ENCODE measurements at places on chromosomes 3 and 15.

DNA sequence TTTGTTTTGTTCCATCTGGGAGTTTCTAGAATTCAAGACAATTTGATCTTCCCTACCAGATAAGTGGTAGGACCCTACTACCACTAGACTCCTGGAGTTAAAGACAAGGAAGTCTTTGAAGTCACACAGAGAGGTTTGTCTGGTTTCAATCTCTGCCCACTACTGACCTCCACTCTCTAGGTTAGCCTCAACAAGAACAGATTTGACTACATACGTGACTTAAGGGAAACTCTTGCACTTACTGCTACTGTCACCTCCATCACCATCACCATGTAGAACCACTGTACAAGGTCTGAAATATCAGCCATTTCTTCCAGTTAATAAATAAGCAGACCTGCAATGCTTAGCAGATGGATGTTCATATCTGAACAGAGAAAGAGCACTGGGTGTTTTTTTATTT lies 148.3 kb upstream of the ARHGEF26 start:
- no peak for DNase-seq

GRCh38 chr3:133393691-133394474 lies 6.0 kb upstream of the BFSP2 start:
- DNase-seq, result no peak

DNA sequence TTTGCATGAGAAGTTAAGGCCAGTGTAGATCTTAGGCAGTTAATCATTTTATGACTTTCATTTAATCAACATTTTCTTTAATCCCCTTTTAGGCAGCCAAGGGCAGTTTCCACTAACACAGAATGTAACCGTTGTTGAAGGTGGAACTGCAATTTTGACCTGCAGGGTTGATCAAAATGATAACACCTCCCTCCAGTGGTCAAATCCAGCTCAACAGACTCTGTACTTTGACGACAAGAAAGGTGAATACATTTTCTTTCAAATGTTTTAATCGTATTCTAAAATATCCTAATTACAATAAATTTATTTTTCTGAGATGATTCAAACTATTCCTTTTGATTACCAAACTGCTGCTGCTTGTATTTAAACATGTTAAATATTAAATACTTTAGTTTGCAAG lies 843.2 kb downstream of the CADM2 start:
- DNase-seq, result no peak

GRCh38 chr3:134517791-134518190 lies 31.9 kb downstream of the CEP63 start:
- DNase-seq, result no peak

GRCh38 chr15:63160638-63161037 lies 3.4 kb upstream of the RPS27L start:
- DNase-seq, result no peak

DNA sequence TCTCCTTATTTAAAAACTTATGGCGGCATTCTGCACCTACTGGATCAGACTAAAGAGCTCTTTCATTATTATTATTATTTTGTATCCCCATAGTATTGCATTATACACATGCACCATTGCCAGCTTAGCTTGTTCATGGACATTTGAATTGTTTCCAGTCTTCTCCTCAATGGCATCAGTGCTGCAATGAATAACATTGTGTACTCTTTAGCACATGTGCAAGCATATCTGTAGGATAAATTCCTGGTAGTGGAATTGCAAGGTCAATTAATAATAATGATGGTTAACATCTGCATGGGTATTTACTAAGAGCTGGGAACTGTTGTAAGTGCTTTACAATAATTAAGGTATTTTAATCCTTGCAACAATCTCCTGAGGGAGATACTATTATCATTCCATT lies 52.0 kb downstream of the AMOTL2 start:
- no peak for DNase-seq

DNA sequence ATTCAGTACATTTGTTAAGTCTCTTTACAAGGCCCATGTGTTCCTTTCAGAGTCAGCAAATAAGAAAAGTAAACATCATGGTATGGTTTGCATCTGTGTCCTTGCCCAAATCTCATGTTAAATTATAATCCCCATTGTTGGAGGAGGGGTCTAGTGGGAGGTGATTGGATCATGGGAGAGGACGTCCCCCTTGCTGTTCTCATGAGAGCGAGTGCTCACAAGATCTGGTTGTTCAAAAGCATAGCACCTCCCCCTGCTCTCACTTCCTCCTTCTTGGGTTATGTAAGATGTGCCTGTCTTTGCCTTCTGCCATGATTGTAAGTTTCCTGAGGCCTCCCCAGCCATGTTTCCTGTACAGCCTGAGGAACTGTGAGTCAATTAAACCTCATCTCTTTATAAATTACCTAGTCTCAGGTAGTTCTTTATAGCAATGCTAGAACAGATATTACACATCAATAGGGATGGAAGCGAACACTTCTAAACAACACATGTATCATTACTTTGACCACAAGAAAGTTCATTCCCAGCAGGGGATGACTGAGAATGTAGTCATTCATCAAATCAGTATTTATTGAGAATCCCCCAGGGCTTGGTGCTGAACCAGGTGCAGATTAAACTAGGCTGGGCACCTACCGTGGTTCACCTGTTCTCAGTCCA lies 4.1 kb downstream of the EFCAB12 start:
- DNase-seq, result no peak

DNA sequence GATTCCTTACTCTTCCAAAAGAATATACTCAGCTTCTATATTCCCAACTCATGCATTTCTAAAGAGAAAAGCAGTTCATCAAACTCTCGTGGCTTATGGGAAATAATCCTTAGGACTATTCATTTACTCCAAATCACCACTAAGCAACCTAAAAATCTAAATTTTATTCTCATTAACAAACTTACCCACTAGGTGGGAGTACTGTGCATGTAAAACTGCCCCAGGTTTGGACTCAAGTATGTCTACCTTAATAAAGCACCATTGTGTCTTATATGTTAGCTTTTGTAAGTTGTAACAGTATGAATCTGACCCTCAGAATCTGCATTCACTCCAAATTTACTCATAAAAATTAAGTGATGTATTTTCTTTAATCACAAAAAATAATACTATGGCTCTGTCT lies 25.3 kb downstream of the RAD18 start:
- DNase-seq, result no peak

DNA sequence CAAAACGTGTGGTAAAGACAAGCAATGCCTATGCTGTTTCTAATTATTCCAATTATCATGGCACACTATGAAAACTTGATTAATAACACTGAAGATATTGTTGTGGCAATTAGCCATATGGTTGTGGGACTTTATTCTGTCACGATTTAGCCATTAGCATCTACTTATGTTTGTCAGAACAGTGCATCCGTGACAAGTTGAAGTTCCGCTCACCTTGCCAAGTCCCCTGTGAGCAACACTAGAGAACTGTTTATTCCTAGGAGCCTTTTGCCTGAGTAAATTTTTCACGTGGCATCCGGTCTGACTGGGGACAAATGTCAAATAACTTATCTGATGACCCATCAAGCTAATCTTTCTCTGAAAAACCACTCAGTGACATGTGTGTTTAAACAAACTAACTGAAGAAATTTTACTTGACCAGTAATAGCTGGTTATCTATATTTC lies 403.3 kb downstream of the TBC1D5 start:
- DNase-seq, result no peak

- no peak for DNase-seq
Measured at GRCh38 chr3:53144862-53145712, 14.9 kb upstream of the RFT1 start.

GRCh38 chr3:30596152-30596551 lies 10.2 kb upstream of the TGFBR2 start:
- no peak for DNase-seq

- DNase-seq, result no peak
Measured at GRCh38 chr15:38748710-38749109, 184.1 kb upstream of the RASGRP1 start.

DNA sequence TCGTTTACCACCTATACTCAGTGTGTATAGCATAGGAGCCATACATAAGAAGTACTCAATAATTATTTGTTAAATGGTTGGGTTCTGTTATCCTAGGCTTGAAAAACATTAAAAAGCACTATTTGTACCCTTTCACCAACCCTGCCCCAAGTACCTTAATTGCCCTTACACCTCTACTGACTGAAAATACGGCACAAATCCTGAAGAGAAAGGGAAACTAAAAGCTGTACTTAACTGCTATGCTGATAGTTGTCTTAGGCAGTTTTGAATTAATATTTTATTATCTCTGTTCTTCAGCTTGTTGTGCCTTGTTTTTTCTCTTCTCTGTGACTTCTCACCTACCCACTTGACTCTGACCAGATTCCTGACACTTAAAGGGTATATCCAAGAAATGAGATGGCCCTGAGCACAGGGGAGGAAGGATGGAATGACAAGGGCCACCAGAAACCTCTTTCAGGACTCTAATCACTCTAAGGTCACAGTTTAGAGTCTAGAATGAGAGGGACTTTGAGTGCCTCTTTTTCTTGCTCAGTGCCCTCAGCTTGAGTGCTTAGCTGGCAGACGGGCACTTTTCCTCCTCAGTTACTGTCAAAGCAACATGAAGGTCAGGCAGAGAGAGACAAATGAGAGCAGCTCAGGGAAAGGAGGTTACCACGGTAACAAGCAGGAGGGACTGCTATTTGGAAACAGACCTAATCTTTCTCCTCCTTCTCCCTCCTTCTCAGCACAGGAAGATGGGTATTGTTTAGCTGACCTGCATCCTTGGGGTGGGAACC lies 136.5 kb downstream of the ZNF609 start:
- DNase-seq, result no peak

DNA sequence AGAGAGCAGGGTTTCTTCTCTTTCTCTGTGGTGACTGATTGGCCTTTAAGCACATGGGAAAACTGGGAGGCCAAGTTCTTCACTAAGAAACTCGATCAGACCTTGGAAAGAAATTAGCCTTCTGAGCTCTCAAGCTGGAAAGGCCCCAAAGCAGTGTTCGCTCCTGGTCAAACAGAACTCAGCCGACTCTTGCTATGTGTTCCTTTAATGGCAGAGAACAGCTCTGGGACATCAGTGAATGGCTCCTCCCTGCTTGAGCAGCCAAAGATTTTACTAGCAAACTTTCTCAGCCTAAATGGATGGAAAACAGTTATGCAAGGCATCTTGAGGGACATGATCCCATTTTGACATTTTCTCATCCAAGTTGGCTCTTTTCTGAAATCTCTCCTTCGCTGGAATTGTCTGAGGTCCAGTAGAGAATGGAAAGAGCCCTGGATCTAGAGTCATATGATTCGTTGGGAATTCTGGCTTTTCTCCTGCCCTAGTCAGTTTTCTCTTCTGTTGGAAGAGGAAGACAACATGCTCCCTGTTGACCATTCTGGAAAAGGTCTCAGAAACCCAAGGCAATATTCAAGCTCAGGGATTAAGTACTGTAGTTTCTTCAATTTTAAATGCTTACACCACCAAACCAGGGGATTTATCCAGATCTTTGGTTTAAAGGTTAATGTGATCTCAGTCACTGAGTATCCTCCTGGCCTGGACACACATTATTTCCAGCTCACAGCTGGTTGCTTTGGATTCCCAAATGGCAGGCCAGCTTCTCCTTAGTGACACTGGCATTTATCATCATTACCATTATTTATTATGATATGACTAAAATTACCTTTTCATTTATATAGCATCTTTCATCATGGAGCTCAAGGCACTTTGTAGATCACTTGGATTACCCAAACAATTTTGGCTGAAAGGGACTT lies 319.6 kb downstream of the AGBL1 start:
- no peak for DNase-seq

DNA sequence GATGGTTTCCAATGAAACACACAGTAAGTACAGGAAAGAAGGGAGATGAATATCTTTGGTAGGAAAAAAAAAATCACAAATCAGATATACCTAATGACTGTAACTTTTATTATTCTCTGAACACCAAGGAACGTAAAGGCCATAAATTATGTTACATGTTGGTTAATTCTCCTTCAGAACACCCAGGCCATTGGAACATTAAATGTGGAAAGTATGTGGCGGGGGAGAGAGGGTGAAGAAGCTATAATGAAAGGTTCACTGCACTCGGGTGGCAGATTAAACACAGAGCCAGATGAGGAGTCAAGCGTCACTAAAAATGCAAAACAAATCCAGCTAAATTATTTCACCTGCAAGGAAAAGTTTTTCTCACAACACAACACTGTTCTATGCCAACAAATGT lies 193.8 kb downstream of the FHIT start:
- DNase-seq, result no peak

DNA sequence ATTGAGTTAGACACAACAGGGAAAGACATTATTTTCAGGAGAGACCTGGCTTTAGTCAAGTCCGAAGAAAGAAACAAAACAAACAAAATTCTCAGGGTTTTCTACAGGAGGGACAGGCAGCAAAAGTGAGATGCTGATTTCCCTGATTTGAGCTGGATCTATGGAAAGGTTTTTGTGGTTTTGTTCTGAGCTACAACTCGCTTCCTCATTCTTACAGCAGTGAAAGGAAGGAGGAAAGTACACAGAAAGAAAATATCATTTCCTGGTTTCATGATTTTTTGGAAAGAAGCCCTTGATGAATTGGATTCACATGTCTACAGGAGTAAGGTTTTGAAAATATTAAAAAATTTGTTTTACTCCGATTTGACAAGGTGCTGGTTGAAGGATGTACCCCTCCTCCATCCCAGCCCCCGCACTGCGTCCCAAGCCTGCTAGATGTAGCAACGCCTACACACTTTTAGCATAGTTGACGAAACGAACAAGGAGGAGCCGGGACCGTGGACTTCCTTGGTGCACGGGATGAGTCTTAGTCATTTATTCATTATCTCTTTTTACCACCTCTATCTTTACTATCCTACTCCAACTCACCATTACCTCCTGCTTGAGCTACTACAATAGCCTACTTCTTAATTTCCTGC lies 10.8 kb downstream of the PRICKLE2 start:
- no peak for DNase-seq

- DNase-seq, result no peak
Measured at GRCh38 chr3:46935168-46935858, 41.2 kb downstream of the CCDC12 start.

- no peak for DNase-seq
Measured at GRCh38 chr15:50556642-50557371, 10.3 kb upstream of the USP50 start.

DNA sequence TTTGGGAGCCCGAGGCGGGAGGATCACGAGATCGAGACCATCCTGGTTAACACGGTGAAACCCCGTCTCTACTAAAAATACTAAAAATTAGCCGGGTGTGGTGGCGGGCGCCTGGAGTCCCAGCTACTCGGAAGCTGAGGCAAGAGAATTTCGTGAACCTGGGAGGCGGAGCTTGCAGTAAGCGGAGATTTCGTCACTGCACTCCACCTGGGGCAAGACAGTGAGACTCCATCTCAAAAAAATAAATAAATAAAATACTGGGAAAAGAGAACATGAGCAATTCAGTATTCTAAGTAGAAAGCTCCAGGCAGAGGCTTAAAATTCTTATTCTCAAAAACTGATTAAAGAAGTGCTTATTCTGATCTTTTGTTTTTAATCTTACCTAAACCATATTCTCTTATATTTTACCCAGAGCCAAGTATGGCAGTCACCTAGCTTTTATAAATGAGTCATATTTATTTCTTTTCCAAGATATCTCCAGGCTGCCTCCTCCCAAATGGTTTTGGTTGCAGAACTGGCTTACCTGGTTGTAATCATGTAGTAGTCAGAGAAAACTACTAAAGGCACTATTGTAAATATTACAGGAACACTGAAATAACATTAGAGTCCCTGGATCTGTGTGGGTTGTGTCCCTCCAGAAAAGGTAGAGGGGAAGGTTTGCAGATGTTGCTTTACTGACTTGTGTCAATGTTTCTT lies 45.8 kb upstream of the DYNC1LI1 start:
- DNase-seq, result no peak

- DNase-seq, result no peak
Measured at GRCh38 chr3:18057471-18058091, 315.1 kb upstream of the TBC1D5 start.
